ENCODE measurements at places on chromosomes 2 and 18. TPM values are rescaled to one million over a fixed set of nuclear protein-coding genes. Genes with fewer than 3 reads are reported as not detected.

Gene TTLL4
- 26.5 TPM for polyA plus RNA-seq

Gene TWSG1
- polyA plus RNA-seq = 46.1 TPM

Gene SERPINB3
- polyA plus RNA-seq = not detected

Gene ABCG8
- polyA plus RNA-seq = 0.09 TPM

Gene PLCD4
- polyA plus RNA-seq = 63.0 TPM

Gene GPBAR1
- 2.3 TPM for polyA plus RNA-seq
